ENCODE measurements at places on chromosomes 7 and 10.

GRCh38 chr10:59465088-59465487 is 102.7 kb upstream of the FAM13C start:
- DNase-seq, result no peak

- no peak for DNase-seq
Observed at GRCh38 chr10:57955076-57955475, 312.6 kb downstream of the IPMK start.

DNA sequence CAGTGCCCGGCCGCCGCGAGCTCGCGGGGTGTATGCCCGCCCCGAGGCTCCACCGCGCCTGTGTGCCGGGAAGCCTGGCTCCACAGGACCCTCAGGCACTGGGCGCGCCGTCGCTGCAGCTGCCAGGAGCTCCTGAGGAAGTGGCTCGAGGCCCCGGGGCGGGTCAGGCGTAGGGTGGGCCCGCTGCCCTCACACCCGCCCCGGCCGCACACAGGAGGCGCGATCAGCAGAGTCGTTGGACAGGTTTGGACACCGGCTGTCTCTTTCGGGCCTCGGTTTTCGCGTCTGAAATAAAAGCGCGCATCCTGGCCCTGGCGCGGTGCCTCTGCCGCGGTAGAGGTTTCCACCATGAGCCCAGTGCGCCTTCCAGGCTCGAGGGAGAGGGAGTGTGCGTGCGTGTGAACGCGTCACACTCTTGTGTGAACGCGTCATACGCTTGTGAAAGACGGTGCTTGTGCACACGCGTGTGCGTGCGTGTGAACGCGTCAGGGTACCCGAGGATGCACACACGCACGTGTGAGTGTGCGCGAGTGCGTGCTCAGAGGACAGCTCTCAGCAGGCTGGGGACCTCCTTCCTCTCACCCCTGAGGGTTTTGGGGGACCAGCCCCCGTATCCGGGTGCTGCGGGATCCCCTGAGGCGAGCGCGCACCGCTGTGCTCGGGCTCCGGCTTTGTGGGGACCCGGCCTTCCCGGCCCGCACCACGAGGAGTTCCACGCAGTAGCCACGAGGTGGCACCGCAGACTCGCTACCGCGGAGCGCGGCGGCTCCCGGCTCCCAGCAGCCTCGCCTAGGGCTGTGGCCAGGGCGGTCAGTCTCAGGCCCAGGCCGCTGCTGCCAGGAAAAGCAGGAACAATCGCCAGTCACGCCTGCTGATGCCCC is 83.8 kb downstream of the BMS1 start:
- DNase-seq, result no peak

- DNase-seq, result no peak
Observed at GRCh38 chr10:61973169-61973568, 71.7 kb downstream of the ARID5B start.

- no peak for DNase-seq
Observed at GRCh38 chr10:123999956-124000615, 93.3 kb downstream of the CHST15 start.

DNA sequence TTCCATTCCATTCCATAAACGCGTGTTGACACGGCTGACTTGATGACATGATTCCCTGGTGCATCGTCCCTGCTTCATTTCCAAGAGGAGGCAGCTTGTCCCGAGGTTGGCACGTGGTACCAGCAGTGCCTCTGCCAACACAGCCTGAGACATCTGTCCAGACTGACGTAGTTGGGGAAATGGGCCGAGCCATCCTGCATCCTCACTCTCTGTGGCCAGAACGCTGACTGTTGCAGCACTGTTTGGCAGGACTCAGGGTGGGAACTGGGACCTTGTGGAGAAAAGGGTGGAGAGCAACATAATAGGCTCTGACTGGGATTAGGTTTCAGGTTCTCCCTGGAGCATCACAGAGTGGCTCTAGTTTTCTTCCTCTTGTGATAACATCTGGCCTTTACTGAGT is 118.6 kb upstream of the BTBD16 start:
- DNase-seq, result no peak
